Activated CD8-positive, alpha-beta T cell treated with anti-CD3 and anti-CD28 coated beads, Interleukin-2, amount 10 ng/mL, durations not matched to agents 7 days and 5 days (primary cell): ENCODE measurements at places on chromosomes 3 and 15. TPM values are rescaled to one million over a fixed set of nuclear protein-coding genes. Genes with fewer than 3 reads are reported as not detected.

Gene FMN1
- total RNA-seq: not detected

DNA sequence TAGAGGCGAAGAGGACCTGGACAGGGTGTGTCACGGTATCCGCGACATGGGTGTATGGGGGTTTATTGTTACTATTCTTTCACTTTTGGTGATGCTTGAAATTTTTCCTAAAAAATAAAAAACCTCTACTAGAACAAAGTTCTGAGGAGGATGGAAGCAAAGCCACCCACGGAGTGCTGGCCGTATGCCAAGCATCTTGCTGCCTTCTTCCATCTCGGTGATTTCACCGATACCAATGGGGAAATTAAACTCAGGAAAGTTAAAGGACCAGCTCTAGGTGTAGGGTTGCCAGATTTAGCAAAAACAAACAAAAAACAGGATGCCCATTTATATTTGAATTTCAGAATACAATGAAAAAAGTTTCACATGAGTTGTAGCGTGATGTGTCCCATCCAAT, 33.9 kb downstream of the SMAD6 start:
- DNase-seq: no peak

DNA sequence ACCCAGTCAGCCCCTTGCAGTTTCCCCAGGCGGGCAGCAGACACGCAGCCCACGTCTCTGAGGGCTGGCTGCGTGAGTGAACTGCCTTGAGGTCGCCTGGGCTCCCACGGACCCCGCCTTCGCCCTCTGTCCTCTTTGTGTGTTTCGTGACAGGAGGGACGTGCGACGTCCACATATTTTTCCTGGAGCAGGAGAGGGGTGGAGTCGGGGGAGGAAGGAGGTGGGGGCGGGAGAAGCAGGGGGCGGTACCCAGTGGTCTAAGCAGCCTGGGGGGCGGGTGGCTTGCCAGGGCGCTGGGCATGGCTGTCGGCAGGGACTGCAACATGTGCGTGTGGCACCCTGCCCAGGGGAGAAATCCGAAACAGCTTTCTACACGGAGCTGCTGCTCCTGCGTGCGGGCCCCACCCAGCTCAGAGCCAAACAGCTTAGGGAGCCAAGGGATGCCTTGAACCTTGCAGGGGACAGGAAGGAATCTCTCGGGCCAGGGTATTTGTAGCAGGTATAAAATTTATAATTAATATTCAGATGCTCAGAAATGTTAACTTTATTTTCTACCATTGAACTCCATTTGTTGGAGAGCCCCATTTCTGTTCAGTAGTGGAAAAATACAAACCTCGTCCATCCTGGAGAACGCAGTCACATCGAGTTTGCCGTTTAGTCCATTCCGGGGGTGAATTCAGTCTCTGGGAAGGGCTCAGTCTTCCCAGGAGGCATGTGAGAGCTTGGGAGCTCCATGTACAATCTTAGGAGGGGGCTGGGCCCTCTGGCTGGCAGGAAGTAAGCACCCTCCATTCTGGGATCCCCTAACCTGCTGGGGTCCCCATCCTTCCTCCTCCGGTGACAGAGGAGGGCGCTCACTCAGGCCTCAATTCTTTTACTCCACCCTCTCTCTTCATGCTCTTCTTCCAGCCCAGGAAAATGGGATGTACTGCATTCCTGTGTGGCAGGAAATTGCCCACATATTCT, 79.1 kb upstream of the MEF2A start:
- no peak for DNase-seq

DNA sequence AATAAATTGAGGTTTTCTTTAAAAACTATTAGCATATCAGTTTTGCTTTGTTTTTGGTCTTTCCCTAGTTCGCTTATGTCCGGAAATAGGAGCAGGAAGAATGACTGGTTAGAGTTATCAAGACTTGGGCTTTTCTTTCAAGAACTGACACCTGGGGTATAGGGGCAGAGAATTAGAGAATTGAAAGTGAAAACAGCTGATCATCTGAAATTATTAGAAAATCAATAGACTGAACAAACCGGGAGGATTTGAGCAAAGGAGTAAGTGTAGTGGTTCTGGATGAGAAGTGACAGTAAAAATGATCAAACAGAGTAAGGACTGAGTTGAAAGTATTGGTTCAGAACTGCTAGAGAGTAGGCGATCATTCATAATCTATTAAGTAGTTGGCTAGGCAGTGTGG, 6.0 kb downstream of the MINDY2 start:
- DNase-seq: no peak

GRCh38 chr3:155737844-155738460, 6.9 kb downstream of the PLCH1 start:
- no peak for DNase-seq

GRCh38 chr15:58381697-58382096, 50.1 kb upstream of the LIPC start:
- no peak for DNase-seq
